IPS DF 6.9 (cell line): ENCODE measurements at places on chromosomes 1 and 21.

DNA sequence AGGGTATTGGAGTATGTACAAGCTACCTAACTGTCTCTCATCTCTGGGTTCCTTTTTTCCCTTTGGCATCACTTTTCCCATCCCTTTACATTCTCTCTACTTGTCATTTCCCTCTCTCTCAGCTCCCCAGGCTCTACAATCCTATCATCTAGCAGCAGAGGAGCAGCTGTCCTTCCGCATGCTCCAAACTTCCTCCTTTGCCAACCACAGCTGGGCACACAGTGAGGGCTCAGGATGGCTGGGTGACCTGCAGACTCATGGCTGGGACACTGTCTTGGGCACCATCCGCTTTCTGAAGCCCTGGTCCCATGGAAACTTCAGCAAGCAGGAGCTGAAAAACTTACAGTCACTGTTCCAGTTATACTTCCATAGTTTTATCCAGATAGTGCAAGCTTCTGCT is 561 bp downstream of the CD1E start:
- no peak for DNase-seq

- no peak for DNase-seq
These were observed 12.1 kb downstream of the PRKACB start for GRCh38 chr1:84156210-84156621.

- no peak for DNase-seq
These were observed 17.0 kb downstream of the MCM3AP start for GRCh38 chr21:46268371-46268770.

DNA sequence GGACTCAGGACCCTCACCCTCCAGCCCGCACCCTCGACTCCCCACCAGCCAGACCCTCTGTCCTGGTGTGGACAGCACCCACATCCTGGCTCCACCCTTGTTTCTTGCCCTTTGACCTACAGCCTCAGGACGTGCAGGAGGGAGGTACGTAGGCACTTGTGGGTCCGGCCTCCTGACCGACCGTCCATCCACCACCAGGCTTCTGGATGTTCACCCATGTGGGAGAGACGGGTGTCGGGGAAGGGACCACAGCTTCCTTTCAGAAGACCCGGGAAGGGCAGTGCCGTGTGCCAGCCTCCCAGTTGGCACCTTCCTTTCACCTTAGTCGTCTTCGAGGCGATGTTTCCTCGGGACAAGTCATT is 61.4 kb downstream of the PRKCZ start:
- no peak for DNase-seq

DNA sequence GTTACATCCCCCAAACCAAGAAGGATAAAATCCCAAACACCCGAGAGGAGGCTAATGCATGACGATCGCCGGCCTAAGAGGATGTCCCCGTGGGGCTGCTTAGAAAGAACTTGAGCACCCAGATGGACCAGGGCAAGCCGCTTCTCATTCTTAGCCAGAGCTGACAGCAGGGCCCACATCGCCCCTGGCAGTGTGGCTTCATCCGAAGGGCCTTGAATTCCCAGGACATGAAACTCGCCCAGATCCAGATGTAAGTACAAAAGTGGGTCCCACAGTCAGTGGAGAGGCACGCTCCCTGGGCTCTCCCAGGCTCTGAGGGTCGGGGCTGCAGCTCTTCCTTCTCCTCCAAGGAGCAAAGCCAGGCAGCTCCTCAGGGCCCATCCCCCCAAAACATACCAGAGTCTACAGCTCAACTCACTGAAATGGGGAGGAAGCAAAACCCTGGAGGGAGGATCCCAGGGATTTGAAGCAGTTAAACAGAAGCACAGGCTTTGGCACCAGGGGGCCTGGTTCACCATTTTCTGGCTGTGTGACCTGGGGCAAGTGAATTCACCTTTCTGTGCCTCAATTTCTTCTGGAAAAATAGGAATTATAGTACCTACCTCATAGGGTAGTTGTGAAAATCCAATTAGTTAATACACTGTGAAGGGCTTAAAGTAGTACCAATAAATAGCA is 85.6 kb downstream of the MAN1C1 start:
- DNase-seq = no peak

- no peak for DNase-seq
These were observed 4.5 kb downstream of the WNT2B start for GRCh38 chr1:112513112-112513870.

DNA sequence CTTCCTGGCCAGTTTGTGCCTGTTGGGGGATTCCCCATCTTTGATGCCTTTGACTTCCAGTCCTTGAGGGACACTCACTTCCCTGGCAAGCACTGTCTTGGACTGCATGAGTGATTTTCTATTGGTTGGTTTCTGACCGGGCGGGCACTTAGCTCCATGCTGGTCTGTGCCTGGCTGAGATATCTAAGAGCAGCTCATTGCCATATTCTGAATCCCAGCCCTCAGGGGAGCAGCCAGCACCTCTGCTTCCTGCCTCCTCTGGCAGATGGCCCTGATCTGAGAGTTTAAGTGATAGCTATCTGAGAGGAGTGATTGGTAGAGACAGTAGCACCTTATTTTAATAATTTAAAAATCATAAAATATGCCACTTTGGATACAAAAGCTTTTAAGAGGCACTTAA is 52.5 kb downstream of the DISC1 start:
- DNase-seq = no peak

DNA sequence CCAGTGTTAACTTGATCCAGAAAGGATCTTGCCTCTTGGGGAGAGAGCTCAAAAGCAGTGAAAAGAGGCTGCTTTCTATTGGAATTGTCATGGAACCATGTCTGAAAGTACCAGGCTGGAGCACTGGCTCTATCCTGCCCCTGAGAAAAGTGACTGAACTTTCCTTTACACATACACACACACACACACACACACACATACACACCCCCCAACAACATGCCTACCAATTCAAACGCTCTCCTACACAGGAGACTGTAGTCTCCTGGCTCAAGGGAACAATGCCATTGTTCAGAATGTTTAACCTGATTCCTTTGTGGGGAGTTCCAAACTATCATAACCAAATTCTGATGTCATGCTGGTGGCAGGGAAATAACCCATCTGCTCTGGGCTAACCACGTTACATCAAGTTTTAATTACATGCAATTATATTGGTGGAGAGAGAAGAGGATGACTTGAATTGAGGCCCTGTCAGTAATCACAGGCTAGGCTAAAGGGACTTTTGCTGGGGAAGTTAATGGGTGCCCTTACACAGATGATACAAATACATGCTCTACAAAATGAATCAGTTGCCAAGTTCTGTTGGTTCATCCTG is 52.3 kb upstream of the DUSP10 start:
- DNase-seq = no peak

DNA sequence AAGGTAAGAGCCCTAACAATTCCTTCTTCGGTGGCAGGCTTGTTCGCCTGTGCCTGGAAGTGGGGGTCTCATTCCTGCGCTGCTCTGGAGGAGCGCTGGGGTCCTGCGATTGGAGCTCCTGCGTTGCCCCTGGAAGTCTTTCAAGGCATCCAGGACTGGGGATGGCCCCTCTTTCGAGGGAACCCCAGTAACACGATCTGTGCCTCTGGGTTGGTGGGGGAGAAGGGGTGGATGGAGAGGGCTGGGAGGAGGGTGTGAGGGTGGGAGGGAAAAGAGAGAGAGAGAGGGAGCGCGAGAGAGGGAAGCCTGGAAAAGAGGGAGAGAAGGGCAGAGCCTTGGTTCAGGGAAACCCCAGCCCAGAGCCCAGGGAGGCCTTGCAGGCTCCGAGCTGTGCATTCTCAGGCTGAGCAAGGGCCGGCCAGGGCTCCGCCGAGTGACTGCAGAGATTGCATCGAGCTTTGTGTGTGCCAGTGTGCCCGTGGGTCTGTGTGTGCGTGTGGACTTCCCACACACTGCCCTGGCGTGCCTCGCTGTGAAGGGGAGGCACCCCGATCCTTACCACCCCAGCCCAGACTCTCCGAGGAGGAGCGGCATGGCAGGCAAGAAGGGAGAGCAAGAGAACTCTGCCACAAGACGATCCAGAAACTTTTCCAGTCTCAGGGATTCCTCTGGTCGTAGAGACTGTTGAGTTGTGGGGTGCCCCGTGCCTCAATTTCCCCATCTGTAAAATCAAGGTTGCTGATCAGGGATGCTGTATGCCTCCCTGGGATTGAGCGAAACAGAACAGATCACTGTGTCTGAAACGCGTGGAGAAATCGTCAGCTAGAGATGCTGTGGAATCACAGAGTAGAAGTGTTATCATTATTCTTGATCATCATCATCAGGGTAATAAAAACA is 619 bp downstream of the BCL9 start:
- peak; percentile 43 for DNase-seq

DNA sequence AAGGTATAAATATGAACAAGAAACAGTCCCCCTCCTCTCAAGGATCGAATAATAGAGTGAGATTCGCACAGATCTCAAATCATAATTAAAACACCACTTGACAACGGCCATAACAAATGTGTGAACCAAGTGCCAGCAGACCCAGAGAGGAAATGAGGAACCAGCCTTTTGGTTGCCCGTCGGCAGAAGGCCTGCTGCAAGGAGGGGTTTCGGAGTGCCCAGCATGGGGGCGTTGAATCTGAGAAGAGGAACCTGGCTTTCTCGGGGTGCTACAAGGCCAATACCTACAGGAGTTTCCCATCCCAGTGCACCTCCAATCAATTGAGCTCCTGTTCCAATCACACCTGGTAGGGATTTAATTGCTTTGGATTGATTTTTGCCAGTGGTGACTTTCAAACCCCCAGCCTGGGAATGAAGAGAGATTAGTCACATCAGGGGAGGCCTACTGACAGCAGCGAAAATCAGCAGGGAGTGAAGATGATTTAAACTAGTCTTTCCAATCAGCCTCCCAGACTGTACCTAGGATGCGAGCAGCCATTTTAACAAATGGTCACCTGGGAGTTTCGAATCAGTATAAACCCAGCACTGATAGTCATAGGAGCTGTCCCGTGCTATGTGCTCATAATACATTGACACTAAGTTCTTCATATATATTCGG is 263.8 kb downstream of the KAZN start:
- no peak for DNase-seq

DNA sequence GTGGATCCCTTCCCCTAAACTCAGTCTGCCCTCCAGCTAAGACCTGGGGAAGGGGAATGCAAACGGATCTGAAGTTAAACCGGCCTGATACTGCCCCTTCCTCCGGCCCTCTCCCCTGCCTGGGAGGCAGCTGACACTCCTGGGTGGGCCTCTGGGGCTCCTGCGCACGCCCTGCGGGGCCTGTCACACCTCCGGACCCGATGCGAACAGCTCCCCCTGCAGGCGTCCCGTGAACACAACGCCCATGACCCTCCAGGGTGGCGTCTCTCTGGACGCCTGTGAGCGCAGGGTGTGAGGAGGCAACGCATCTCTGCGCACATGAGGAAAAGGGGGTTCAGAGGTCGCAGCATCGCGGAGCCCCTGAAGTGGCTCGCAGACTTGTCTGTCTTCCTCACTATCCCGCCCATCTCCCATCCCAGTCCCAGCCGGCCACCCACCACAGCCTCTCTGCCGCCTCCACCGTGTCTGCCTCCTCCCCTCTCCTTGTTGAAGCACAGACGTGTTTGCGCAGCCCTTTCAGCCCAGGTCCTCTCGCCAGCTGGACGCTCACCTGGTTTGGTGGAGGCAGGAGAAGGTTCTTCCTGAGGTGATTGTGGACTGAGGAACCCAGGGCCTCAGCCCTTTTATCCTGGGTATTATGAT is 421 bp upstream of the LCE3A start:
- DNase-seq = no peak

GRCh38 chr1:180211156-180211859 is 18.8 kb upstream of the LHX4 start:
- DNase-seq = no peak
